Mesenchymal stem cell (in vitro differentiated cells and primary cell): ENCODE measurements at places on chromosomes 7 and 10.

DNA sequence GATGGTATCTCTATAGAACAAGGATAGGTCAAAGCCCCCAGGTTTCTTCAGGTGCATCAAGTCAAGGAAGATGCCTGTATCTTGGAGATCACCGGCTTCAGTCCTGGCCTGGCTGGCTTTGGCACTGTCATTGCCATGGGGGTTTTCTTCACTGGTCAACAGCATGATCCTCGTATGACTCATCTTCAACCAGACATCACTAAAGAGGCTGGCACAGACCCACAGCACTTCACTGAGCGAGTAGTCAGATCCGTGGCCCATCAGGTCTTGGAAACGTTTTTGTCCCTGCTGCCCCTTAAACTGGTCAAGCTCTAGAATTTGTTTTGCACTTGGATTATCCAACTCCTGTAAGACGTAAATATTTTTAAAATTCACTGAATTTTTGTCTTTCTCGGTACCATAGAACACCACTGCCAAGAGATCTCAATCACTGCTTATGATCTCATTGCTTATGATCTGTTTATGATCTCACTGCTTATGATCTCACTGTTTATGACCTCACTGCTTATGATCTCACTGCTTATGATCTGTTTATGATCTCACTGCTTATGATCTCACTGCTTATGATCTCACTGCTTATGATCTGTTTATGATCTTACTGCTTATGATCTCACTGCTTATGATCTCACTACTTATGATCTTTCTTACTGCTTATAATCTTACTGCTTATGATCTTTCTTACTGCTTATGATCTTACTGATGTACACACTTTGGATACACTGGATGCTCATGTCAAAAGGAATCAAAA, 135.2 kb downstream of the CYP26A1 start:
- H3K27ac ChIP-seq: no peak overlapping the region
- peaks cover 2% of the 10 kb centered on the region for H3K27me3 ChIP-seq
- no peaks in the 10 kb centered on the region for H3K4me1 ChIP-seq
- H3K36me3 ChIP-seq: no peaks in the 10 kb centered on the region
- peak; percentile 40 for DNase-seq

GRCh38 chr10:24715246-24715769, 8.4 kb downstream of the ARHGAP21 start:
- no peaks in the 10 kb centered on the region for H3K36me3 ChIP-seq
- H3K27me3 ChIP-seq: no peaks in the 10 kb centered on the region
- H3K27ac ChIP-seq: no peak overlapping the region
- H3K4me3 ChIP-seq: no peak overlapping the region

DNA sequence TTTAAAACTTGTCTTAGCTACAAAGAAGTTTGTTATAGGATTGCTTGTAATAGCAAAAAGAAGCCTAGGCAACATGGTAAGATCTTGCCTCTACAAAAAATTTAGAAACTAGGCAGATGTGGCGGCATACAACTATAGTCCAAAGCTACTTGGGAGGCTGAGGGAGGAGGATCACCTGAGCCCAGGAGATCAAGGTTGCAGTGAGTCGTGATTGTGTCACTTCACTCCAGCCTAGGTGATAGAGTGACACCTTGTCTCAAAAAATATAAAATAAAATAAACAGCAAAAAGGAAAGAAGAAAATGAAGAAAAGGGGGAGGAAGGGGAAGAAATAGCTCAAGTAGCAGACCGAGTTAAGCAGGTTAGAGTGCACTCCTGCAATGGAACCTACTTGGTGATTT, 47.0 kb upstream of the MPP7 start:
- no peak for DNase-seq
- H3K4me3 ChIP-seq: no peak overlapping the region
- H3K36me3 ChIP-seq: no peaks in the 10 kb centered on the region

DNA sequence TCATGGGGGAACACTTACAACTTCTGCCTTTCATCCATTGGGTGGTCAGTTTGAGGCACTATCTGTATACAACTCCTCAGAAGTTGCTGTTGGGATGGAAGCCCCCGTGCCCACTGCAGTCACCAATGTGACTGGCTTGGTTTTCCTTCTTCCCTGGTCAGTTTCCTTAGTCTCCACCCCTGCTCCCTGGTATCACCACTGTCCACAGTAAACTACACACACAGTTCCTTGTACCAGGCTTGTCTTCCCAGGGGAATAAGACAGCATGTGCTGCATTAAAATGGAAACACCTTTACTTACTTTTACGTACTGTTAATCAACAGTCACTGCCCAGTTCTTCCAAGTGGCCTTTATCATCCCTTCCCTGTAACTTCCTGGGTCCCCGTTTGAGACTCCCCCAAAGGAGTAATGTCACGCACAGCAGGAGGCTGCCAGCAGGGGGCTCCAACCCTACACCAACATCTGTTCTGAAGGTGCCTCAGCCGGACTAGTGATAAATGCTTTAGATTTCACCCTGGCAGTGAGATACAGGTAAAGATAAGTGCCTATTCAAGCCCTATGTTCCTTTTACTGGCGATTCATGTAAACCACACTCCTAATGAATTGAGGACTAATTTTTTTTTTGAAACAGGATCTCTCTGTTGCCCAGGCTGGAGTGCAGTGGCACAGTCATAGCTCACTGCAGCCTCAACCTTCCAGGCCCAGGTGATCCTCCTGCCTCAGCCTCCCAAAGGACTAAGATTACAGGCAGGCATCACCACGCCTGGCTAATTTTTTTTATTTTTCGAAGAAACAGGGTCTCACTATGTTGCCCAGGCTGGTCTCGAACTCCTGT, 45.3 kb upstream of the PIK3AP1 start:
- no peak overlapping the region for H3K27ac ChIP-seq
- peak; percentile 16 for DNase-seq
- no peak overlapping the region for H3K4me3 ChIP-seq
- H3K36me3 ChIP-seq: no peaks in the 10 kb centered on the region
- H3K27me3 ChIP-seq: peaks cover 11% of the 10 kb centered on the region

- no peaks in the 10 kb centered on the region for H3K36me3 ChIP-seq
- no peaks in the 10 kb centered on the region for H3K27me3 ChIP-seq
- DNase-seq: peak; percentile 63
- H3K4me1 ChIP-seq: peaks cover 24% of the 10 kb centered on the region
- H3K27ac ChIP-seq: peak overlapping the region; percentile 89
Measured at GRCh38 chr7:55571511-55572377, 558 bp downstream of the VOPP1 start.

DNA sequence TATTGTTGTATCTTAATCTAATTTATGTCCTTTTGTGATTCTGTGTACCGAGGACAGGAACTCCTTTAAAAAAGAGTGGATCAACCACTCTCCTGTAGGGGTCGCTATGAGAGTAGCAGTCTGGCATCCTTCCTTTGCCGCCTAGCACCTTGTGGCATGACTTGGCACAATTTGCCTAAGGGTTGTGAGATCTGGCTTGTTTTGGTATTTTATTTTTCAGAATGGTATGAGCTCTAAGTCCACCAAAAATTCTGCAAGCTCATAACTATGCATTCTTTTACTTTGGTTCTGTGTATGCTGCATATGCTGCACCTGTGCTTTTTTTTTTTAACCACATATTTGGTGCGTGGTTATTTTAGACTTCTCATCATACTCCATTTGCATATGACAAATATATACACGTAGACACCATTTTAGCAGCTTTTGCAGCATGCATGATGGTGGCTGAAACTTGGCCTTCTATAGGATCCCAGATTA, 112.8 kb downstream of the CDK14 start:
- peaks cover 2% of the 10 kb centered on the region for H3K4me1 ChIP-seq
- H3K36me3 ChIP-seq: no peaks in the 10 kb centered on the region
- no peak overlapping the region for H3K27ac ChIP-seq
- peak; percentile 30 for DNase-seq

- peaks cover 45% of the 10 kb centered on the region for H3K4me1 ChIP-seq
- H3K27me3 ChIP-seq: no peaks in the 10 kb centered on the region
- peak overlapping the region; percentile 87 for H3K4me3 ChIP-seq
- DNase-seq: no peak
- peaks cover under 1% of the 10 kb centered on the region for H3K36me3 ChIP-seq
Measured at GRCh38 chr7:150403376-150404171, 24.4 kb downstream of the ZNF775 start.

GRCh38 chr7:135645296-135645904, 16.9 kb upstream of the STMP1 start:
- peak; percentile 60 for DNase-seq
- H3K4me3 ChIP-seq: no peak overlapping the region
- H3K4me1 ChIP-seq: peaks cover 3% of the 10 kb centered on the region
- no peaks in the 10 kb centered on the region for H3K27me3 ChIP-seq

GRCh38 chr7:130350945-130351790, 6.6 kb downstream of the CPA5 start:
- H3K4me3 ChIP-seq: no peak overlapping the region
- no peaks in the 10 kb centered on the region for H3K36me3 ChIP-seq

DNA sequence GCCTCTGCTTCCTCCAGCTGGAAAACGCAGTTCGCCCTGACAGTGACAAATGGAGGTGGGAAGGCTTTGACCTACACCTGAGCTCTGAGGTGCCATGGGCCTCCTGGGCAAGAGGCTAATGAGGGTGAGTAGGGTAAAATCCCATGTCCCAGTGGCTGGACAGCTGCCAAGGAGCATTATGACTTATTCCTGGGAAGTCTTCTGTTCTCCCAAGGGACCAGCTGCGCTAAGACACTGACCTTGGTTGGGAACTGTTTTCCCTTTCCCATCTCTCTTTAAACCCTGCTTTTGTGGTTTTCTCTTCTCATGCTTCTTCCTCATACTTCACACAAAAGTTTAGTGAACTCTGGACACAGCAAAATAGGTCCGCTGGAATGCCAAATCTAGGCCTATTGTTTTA, 72.6 kb downstream of the COPG2 start:
- peaks cover 2% of the 10 kb centered on the region for H3K4me1 ChIP-seq
- peaks cover 4% of the 10 kb centered on the region for H3K36me3 ChIP-seq
- no peak overlapping the region for H3K4me3 ChIP-seq

DNA sequence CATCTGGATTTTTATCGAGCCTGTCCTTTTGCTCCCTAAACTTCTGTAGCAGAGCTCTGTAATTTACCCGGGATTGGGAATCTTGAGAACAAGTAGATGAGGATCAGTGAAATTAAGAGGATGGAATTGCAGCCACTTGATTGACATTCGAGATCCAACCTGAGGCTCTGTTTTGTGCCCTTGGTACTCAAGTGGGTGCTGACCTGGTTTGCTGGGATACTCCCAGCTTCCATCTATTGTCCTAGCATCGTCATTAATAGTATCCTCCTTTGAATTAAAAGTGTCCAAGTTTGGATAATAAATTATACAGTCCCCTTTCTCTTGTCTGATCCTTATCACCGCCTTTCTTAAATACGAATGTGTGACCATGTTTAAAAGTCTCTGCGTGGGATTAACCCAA, 17.1 kb downstream of the CELF2 start:
- H3K27me3 ChIP-seq: no peaks in the 10 kb centered on the region
- H3K4me3 ChIP-seq: no peak overlapping the region
- peaks cover 6% of the 10 kb centered on the region for H3K4me1 ChIP-seq
- no peak for DNase-seq
- peak overlapping the region; percentile 67 for H3K27ac ChIP-seq

DNA sequence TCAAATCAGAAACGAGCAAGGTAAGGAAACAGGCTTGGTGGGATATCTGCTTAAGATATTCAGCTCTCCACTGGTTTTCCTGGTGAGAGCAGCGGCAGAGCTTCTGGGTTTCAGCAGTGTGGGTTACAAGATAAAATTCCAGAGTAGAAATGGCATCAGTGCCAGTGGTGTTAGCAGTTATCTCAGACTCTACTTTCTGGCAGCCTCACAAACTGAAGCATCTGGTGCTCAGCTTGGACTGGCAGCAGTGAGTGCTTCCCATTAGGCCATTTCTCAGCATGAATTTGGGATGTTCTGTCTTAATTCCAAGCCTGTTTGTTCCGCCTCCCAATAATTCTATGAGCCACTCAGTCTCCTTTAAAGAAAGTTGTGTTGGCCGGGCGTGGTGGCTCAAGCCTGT, 6.9 kb upstream of the GSTO2 start:
- no peak for DNase-seq
- no peaks in the 10 kb centered on the region for H3K27me3 ChIP-seq
- peaks cover 100% of the 10 kb centered on the region for H3K36me3 ChIP-seq

DNA sequence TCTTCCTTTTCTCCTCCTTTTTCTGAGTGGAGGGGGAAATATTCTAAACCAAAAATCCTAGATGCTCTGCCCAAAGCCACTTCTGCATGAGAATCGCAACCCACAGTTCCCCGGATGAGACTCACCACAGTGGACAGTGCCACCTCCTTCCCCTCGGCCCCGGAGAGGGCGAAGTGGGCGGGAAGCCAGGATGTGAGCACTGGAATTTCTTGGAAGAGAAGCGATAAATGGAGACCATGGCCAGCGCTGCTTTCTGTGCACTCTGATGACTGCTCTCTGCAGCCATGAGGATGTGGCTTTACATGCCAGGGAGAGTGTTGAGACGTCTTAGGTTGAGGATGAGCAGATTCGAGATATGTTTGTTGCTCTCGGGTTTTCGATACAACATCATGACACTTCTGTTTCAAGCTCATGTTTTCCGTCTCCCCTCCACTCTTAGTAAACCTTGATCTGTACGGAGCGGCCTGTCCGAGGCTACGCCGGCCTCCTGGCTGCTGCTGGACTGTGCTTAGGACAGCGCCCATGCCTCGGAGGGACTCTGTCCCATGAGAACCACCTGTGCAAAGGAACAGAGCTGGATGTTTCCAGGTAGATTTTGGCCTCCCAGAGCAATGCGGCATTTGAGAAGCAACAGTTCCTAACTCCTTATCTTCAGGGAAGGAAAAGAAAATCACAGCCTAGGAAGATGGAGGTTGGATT, 414.6 kb upstream of the FOXK1 start:
- no peak overlapping the region for H3K27ac ChIP-seq
- no peak overlapping the region for H3K4me3 ChIP-seq
- peaks cover 18% of the 10 kb centered on the region for H3K36me3 ChIP-seq
- H3K27me3 ChIP-seq: no peaks in the 10 kb centered on the region

GRCh38 chr10:48215486-48216203, 58.9 kb downstream of the FRMPD2 start:
- H3K4me1 ChIP-seq: no peaks in the 10 kb centered on the region
- no peaks in the 10 kb centered on the region for H3K36me3 ChIP-seq
- peaks cover 64% of the 10 kb centered on the region for H3K27me3 ChIP-seq
- H3K4me3 ChIP-seq: no peak overlapping the region

GRCh38 chr7:45033931-45034290, 33.9 kb downstream of the CCM2 start:
- peaks cover 19% of the 10 kb centered on the region for H3K4me1 ChIP-seq
- no peaks in the 10 kb centered on the region for H3K27me3 ChIP-seq
- H3K27ac ChIP-seq: peak overlapping the region; percentile 28
- H3K4me3 ChIP-seq: no peak overlapping the region
- DNase-seq: no peak

DNA sequence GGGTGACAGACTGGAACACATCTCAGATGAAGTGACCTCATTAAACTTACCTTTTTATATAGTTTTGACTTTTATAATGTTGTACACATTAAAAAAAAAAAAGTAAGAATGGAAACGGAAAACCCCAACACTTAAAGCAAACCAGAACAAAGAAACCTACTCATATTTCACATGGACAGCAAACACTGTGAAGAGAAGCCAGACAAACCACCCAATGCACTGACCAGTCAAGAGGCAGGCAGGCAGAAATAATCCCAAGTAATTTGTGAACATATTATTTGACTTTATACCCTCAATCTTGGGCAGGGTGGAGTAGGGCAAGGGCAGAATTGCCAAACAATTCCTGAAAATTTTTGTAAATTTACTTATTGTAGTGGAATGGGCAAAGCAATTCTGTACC, 39.8 kb downstream of the WAPL start:
- DNase-seq: no peak
- no peaks in the 10 kb centered on the region for H3K27me3 ChIP-seq
- H3K27ac ChIP-seq: no peak overlapping the region
- no peak overlapping the region for H3K4me3 ChIP-seq
- peaks cover 49% of the 10 kb centered on the region for H3K36me3 ChIP-seq
